ENCODE measurements at places on chromosomes 3 and 15. TPM values are rescaled to one million over a fixed set of nuclear protein-coding genes. Genes with fewer than 3 reads are reported as not detected.

Gene GASK1A
- 1.4 TPM for total RNA-seq

GRCh38 chr3:17035033-17035432, 150.3 kb downstream of the PLCL2 start:
- no peak for DNase-seq

- DNase-seq: peak; percentile 79
These were observed 43.6 kb upstream of the CTSH start for GRCh38 chr15:78988361-78988911.

- DNase-seq: peak; percentile 88
These were observed 6.5 kb downstream of the CHST13 start for GRCh38 chr3:126530171-126531050.

Gene C3orf49
- not detected for total RNA-seq

Gene CHL1
- total RNA-seq: 16.9 TPM

Gene ISL2
- 1.1 TPM for total RNA-seq

Gene P2RY14
- 3.9 TPM for total RNA-seq

DNA sequence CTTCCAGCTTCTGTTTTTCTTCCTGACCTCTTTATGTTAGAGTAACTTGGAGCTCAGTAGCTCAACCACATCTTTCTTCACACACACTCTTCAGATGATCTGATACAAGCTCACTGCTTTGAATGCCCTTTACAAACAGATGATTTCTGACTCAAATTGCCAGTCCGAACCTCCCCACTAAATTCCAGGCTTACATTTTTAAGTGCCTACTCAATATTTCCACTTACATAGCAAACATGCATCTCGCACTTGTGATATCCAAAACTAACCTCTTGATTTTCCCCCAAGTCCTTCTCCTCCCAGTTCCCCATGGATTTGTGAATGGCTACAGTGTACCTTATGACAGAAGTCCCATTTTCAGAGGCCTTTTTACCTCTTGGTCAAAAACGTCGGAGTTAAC, 139.1 kb downstream of the GBE1 start:
- DNase-seq: no peak

Gene SUSD5
- total RNA-seq: 4.5 TPM

- no peak for DNase-seq
These were observed 309.7 kb upstream of the TPRG1 start for GRCh38 chr3:188861842-188862744.

Gene RNU6-1
- total RNA-seq: not detected

- DNase-seq: peak; percentile 62
These were observed 65.7 kb downstream of the KLF15 start for GRCh38 chr3:126291537-126291936.

Gene NMNAT3
- 9.9 TPM for total RNA-seq

GRCh38 chr15:100934726-100935125, 15.6 kb downstream of the LRRK1 start:
- DNase-seq: no peak

GRCh38 chr3:71346061-71346460, 237.5 kb downstream of the FOXP1 start:
- no peak for DNase-seq

Gene ISLR2
- total RNA-seq: 0.56 TPM

Gene MAP3K13
- total RNA-seq: 13.2 TPM

GRCh38 chr3:134049676-134050075, 20.0 kb upstream of the SLCO2A1 start:
- no peak for DNase-seq

- DNase-seq: no peak
These were observed 137.5 kb upstream of the CCNL1 start for GRCh38 chr3:157297328-157297915.

GRCh38 chr3:136166507-136166906, 29.6 kb downstream of the MSL2 start:
- DNase-seq: no peak

DNA sequence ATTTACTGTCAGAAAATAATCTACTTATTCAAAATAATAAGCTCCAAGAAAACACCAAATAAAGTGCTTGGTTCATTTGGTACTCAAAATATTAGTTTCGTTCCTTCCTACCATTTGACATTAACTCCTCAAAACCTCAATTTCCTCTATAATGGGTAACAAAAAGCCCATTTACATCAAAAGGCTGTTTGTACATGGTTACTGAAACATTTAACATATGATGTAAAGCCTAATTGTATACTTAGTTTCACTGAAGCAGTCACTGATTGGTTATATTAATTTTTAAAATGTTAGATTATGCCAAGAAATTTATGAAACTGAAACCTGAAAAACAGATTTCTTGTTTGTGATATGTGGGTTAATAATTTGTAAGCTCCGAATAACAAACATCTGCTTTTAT, 14.7 kb downstream of the XRN1 start:
- DNase-seq: no peak

DNA sequence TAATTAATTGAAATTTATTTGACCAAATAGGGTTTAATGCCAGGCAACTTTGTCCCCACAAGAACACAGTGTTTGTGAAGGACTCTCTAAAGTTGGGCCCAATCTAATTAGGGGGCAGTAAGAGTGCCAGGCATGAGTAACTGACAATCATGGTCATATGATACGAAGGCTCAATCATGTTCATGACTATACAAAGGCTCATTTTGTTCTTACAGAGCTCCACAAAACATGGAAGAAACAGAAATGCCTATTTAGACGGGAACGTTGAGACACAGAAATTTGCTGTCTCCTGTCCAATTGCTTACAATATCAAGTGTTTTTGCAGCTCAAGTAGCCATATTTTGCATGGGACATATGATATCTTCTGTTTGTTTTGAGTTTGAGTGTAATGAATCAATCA, 391.1 kb downstream of the SI start:
- no peak for DNase-seq

DNA sequence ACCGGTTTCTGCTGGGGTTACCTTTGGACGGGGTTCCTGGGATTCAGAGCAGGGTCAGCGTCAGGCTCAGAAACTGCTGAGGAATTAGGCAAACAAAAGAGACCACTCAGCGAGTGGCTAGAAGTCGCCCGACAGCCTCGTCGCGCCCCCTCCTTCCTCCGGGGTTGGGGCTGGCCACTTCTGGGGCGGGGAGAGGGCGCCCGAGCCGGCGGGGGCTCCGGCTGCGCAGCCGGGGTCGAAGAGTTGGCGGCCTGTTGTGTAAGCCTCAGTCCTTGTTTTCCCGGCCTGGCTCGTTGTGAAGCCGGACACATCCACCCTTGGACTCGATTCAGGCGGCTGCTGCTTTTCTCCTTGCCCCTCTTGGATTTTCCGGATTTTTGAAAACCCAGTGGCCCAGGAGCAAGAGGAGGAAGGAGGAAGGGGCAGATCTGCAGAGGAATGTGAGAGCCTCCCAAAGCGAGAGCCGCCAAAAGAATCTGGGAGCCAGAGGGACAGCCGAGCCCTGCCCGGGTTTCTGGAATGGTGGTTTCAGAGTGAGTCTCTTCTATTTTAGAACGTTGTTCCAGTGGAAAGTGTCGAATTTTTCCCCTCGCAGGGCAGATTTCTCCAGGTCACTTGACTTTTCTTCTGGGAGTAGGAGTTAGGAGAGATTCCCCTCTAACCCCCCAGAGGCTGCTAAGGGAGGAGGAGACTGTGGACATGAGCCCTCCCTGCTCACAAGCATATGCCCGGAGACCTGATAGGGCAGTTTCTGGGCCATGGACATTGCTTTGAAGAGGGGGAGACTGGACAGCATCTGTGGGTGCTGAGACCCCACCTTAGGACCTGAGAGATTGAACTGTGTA, 666 bp downstream of the SNX33 start:
- DNase-seq: no peak

DNA sequence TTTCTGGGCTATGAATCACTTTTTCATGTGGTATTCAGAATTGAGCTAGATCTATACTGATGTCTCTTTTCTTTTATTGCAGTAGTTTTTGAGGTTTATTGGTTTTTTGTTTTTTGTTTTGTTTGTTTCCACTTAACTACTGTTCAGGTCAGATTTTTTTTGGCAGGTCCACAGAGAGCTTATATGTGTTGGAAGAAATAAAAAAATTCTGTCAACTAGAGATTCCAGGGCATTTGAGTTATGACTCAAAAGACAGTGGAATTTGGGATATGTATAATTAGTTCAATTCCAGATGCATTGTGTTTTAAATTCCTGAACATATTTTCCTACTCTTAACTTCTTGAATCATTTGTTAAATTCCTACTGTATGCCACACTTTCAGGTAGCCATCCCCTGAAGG, 727.2 kb downstream of the SI start:
- no peak for DNase-seq

DNA sequence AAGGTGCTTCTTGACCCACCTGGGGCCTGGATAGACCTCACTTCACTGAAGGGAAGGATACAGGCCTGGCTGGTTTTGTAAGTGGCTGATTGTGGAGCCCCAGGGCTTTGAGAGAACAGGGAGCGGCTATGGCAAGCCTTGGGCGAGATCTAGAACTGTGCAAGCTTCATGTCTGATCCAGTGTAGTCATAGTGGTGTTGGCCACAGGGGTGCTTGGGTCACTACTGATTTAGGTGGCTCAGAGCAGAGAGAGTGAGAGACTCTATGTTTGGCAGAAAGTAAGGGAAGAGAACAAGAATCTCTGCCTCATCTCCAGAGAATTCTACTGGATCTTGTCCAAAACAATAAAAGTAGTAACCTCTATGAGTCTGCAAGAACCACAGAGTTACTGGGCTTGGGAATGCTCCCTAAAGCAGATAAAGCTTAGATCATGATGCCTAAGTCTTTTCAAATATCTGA, 394.2 kb upstream of the EPHA3 start:
- no peak for DNase-seq

Gene THPO
- 0.36 TPM for total RNA-seq

- no peak for DNase-seq
These were observed 35.2 kb upstream of the CDAN1 start for GRCh38 chr15:42772144-42772543.

Gene KIF7
- 2.8 TPM for total RNA-seq

- DNase-seq: no peak
These were observed 164.8 kb upstream of the RORA start for GRCh38 chr15:61393949-61394348.

- DNase-seq: no peak
These were observed 82.9 kb upstream of the GSK3B start for GRCh38 chr3:120177151-120177550.

- DNase-seq: no peak
These were observed 151.0 kb downstream of the CD47 start for GRCh38 chr3:107939691-107940442.

GRCh38 chr3:89098173-89098572, 9.2 kb upstream of the EPHA3 start:
- DNase-seq: no peak

DNA sequence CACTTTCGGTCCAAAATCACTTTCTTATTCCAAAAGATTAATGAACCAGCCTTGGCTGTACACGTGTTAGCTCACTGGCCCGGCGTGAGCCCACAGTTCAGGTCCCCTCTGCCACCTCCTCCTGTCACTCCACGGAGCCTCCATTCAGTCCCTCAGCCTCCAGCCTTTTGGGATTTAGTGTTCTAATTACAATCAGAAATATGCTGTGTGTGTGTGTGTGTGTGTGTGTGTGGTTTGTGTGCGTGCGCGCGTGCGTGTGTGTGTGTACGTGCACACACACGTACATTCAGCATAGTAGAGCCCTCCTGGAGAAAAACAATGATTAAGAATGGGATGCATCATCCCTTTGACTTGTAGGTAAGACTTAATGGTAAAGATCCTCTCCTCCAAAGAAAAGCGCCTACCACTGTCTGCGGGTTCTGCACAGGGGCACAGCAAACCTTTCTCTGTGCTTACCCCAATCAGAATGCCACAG, 801 bp downstream of the CA12 start:
- DNase-seq: no peak

DNA sequence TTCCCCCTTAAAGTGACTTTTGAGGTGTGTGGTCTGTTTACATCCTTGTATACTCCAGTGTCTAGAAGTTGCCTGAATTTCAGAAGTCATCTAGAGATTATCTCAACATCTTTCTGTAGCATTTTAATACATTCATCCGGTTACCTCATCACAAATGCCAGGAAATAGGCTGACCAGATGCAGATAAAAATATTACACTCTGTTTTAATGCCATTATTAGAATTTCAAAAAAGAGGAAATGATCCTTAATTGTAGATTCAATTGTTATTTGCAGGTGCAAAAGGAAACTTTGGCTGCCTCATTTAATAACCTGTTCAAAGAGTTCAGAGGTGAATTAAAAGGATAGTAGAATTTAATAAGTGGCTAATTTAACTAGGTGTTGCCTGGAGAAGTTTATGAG, 290.9 kb downstream of the C3orf38 start:
- DNase-seq: no peak

Gene SLC12A8
- total RNA-seq: 0.68 TPM

DNA sequence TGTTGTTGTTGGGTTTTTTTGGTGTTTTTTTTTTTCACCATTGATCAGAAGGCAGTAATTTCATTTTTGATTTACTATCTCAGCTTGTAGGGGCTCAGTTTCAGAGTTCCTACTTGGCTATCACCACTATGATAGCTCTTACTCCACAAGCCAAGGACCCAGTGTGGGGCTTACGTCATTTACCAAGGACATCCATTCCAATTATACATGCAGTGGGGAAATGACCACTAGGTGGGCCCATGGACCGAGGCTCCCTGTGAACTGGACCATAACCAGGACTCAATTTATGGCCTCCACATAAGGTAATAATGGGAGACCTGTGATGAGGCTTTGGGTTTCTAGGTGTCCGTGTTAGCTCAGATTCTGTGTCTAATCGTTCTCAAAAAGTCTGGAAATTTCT, 67.5 kb upstream of the CACNA1D start:
- DNase-seq: no peak

- no peak for DNase-seq
These were observed 32.9 kb upstream of the ALG1L2 start for GRCh38 chr3:130048726-130049125.

GRCh38 chr15:32993285-32993684, 201.2 kb downstream of the FMN1 start:
- no peak for DNase-seq

Gene PLXND1
- 170 TPM for total RNA-seq

Gene SHC4
- total RNA-seq: not detected

GRCh38 chr3:62325896-62326295, 47.5 kb downstream of the FEZF2 start:
- no peak for DNase-seq

Gene SH2D7
- not detected for total RNA-seq

DNA sequence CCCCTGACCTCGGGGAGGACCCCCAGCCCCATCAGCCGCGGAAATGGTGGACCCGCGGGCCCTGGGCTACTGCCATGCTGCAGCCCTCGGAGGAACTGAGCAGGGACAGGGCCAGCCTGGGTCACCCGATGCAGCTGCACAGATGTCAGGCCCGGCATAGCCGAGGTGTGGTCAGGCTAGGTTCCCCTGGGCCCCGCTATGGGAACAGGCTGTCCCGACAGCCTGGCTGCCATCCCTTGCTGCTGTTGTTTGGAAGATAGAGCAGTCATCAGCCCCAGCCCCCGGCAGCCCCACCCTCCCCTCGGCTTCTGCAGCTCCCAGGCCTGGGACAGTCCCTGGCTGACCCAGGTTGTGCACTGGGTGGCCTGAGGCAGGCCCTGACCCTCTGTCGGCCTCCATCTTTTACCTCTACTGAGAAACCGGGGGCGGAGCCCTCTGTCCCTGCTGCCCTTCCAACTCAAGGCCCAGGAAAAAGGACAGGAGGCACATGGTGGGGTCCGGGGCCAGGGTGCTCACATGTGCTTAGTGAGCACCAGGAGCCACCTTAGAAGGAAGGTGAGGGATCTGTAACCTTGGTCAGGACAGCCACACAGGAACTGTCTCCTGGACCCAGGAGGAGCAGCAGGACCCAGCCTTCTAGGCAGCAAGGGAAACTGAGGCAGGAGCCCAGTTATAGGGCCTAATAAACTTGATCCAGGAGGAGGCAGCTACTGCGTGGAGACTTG, 31.5 kb upstream of the FBLN2 start:
- no peak for DNase-seq
